Activated CD4-positive, alpha-beta T cell treated with anti-CD3 and anti-CD28 coated beads, Interleukin-2, amount 10 ng/mL, durations not matched to agents 7 days and 5 days (primary cell): ENCODE measurements at places on chromosomes 2 and 18.
A peak's percentile ranks its signal among the peaks of the same experiment; 100 is the strongest.

DNA sequence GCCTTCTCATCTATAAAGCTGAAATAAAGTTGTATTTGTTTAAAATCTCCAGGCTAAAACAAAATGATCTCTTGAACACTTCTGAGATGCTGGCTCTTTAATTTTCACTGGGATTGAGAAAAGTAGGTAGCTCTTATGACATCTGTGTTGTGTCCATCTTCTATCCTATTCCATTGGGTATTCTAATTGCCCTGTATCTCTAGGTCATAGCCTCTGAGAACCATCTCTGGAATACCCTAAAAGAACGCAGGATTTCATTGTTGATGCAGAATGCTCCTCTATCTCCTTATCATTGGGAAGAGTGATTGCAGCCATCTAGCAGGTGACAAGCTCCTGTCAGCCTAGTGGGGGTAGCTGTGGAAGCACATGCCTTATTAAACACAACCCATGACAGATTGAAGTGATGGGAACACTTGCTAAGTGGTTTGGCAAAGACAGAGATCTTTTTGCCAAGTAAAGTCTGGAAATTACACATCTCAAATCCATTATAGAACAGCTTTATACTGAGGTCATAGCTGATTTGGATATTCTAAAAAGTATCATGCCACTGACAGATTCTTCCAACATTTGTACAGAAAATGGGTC is 178.2 kb downstream of the TDRD15 start:
- no peak for DNase-seq

GRCh38 chr2:147657086-147658000 is 187.5 kb upstream of the ACVR2A start:
- DNase-seq = no peak

DNA sequence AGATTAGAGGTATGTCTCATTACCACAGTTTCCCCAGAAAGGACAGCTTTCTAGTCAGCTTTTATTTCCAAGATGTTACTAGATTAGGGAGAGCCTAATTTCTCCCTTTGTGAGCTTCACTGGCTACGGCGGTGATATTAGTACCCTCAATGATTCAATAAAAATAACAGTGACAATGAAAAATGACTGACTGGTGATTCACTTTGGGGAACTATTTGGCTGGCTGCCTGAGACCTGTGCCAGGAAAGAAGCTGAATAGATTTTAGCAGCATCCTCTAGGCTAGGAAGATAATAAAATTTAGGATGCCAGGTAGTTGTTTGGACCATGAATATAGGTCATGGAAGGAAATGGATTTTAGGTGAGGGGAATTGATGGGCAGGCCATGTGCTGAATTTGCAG is 178.7 kb downstream of the FMNL2 start:
- no peak for DNase-seq

DNA sequence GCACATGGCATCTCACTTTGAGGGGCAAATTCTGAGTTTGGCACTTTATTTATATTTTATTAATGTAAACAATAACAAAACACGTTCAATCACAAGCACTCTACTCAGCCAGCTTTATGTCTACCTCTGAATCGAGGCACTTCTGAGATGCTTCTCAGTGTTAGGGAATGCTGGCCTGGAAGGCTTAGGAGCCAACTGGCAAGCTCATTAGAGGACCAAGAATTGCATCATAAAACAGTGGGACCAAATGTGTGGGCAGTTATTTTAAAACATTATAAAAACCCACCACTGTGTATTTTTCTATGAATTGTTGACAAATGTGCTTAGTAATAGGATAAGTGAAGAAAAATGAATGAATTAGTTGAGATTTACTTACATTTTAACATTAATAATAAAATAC is 46.8 kb upstream of the SMIM21 start:
- DNase-seq = no peak

GRCh38 chr18:62387257-62387656 is 62.1 kb downstream of the TNFRSF11A start:
- DNase-seq = no peak

- no peak for DNase-seq
These were observed 25.5 kb downstream of the MARCHF4 start for GRCh38 chr2:216346781-216347180.

DNA sequence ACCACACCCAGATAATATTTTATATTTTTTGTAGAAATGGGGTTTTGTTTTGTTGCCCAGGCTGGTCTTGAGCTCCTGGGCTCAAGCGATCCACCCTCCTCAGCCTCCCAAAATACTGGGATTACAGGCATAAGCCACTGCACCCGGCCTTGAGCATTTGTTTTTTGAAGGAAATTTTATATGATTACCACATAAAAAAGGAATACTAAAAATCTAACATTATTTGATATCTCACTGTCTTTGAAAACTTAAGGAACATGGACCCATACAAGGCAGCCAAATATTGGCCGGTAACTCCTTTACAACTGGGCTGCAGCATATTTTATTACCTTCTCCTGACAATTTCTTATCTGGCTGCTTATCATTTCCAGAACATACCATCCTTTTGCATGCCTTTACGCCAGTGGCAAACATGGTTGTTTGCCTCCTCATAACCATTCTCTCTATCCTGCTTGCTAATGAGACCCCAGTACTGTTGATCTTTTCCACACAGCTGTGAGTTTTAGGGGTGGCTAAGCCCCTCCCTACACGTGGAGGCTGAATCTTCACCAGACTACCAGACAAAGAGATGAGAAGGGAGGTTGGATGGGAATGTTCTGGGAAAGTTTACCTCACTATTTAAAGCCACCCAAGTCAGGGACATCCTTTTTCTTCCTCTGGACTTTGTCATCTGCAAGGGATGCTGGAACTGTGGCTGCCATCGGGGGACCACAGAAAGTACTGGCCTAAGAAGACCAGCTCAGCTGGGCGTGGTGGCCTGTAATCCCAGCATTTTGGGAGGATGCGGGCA is 157.5 kb downstream of the TGIF1 start:
- no peak for DNase-seq

DNA sequence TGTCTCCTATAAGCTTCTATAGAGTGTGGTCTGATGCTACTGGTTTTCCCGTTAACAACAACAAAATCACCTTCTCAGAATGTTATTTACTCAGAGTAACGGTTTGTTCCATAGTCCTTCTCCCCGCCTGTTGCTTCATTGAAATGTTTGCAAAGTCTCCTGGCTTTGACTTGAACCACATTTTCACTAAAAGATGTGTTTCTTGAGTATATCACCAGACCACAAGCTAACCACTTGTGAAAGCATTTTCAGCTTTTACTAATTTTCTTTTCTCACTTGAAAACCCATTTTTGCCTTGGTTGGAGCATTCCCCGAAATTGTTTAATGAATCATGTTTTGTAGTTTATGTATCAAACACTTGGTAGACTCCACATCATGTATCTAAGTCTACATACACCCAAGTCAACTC is 121.2 kb downstream of the DPP4 start:
- DNase-seq = peak; percentile 69

DNA sequence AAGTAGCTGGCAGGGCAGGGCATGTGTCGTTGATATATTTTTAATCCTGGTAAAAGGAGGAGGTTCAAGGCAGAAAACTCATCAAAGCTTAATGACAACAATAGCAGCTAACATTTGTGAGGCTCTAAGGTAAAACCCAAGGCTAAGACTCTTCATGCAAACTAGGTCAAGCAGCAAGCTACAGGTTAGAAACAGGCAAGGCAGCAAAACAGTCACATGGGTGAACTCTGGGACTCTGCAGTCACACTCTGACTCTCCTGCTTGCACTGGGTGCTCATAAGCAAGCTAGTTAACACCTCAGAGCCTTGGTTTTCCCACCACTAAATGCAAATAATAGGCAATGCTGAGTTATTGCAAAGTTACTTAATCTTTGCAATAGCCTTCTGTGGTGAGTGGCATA is 7.9 kb downstream of the IL1RN start:
- DNase-seq = no peak

- no peak for DNase-seq
These were observed 1702.6 kb upstream of the LRRTM1 start for GRCh38 chr2:82007071-82007664.

- DNase-seq = no peak
These were observed 91.0 kb downstream of the ICA1L start for GRCh38 chr2:202780514-202781021.

DNA sequence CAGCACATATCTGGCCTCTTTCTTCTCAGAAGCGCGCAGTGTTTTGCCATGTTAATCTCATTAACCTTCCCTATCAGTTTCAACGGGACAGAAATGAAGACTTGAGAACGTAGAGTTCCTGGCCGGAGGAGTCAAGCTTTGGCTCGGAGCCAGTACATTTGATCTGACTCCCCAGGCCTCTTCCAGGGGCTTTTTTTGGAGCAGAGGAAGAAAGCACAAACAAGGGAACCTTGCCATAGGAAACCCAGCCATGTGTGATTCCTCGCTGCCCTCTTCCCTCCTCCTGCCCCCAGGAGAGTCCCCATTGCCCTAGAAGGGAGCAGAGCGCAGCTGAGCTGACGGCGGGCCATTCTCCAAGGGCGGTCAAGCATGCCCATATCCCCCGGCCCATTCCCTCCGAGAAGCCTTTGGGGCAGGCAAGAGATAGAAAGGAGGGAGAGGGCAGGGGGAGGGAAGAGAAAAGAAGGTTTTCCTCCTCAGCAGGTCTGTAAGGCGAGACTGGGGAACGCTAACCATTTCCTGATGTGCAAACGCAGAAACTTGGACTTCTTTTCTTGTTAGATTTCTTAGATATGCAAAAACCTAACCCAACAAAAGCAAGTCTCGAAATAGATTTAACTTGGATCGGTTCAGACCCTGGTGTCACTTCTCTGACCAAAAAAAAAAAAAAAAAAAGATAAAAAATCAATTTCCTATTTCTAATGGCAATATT is 63.7 kb upstream of the POU3F3 start:
- DNase-seq = no peak

GRCh38 chr18:52287151-52287550 is 52.8 kb upstream of the DCC start:
- DNase-seq = no peak

DNA sequence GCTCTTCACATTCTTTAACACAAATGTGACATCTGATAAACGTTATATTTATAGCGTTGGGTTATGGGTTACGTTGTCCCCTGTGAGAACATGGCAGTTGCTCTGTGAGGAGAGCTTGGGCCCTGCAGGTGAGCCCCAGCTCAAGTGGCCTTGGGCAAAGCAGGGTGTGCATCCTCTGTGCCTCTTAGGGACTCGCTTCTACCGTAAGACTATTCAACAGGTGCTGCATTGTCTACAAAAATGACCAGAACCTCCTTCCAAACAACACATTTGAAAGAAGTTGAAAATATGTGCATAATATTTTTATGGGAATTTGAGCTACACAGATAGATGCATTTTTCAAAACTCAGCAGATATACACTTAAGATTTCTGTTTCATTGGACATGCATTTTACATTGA is 16.4 kb upstream of the CHMP1B start:
- DNase-seq = no peak

- DNase-seq = peak; percentile 10
These were observed 151.0 kb upstream of the NDUFV2 start for GRCh38 chr18:8951491-8951890.

DNA sequence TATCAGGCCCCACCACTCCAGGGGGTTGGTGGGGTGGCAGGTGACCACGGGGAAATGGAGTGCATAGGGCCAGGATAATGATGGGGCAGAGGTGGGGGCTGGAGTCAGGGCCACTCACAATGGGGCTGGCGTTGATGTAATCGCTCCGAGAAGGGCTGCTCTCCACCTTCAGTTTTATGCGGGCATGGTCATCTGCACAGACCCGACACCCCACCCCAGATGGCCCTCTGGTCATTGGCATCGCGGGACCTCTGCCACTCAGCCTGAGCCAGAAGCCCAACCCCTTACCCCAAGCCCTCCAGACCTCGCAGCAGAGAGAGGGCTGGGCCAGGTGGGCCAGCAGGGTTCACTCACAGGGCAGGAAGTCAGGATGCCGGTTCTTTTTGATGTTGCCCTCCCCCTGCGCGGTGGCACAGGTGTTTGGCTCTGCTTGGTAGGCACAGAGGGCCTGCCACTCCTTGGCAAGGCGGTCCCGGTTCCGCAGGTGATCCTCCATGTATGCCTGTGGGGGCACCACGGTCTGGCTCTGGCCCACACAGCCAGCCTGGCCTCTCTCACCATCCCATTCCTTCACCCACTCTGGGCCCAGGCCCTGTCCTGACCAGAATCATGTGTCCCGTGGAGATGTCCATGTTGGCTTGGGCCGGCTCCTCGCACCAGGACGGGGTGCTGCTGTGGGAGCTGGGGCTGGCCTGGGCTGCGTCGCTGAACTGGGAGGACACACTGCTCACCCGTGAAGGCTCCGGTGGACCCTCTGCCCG is 12.4 kb downstream of the PTPRN start:
- peak; percentile 17 for DNase-seq

- DNase-seq = no peak
These were observed 109.8 kb downstream of the DDX1 start for GRCh38 chr2:15701341-15701907.

DNA sequence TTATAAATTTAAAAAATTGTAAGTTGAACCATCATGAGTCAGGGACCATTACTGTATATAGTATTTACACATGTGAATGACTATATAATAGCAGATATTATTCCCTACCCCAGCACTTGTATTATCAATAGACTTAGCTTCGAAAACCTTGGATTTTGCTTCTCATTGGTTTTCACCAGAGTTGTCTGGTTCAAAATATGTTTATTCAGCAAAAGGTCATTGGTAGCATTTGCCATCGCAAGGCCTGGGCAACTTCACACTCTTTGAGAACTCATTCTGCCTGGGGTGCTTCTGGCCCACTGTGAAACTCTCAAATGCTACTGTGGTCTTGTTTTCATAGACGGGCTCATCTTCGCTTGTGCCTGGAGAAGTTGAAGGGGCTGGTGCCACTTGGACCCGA is 20.1 kb downstream of the MXD1 start:
- DNase-seq = no peak

- DNase-seq = no peak
These were observed 6.8 kb upstream of the SNED1 start for GRCh38 chr2:240991378-240992263.

GRCh38 chr18:12398625-12399024 is 9.1 kb upstream of the PRELID3A start:
- DNase-seq = no peak

GRCh38 chr18:75047240-75047961 is 161.5 kb downstream of the PTGR3 start:
- DNase-seq = no peak

DNA sequence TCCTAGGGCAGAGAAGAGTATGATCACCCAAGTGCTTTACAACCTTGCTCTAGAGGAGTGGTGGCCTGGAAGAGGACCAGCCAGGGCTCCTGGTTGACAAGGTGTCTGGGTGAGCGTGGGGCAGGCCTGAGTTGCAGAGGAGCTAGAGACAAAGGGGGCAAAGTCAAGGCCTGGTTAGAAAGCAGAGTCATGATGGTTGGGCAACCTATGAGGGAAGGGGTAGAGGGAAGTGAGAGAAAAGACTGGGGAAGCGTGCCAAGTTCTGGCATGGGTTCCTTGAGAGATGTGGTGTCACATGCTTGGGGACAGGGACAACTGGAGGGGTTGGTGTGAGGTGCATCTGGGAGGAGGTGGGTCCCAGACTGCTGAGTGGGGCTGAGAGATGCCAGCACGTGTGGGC is 13.5 kb downstream of the ZFP36L2 start:
- DNase-seq = no peak

DNA sequence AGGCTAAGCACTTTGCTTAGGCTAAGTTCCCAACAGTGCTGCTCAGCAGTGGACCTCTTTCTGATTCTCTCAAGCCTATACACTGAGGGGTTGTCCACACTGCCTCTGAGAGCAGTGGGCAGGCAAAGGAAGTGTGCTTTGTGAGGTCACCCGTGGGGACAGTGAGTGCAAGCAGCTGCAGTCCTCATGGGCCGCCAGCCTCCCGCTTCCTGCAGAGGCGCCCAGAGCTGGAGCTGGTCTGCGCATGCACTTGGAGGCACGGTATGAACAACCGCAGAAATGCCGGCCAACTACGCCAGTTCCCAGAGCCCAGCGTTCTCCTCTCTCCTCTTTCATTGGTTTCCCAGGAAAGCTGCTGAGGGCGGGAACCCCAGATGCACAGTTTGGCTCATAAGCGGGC is 149.5 kb upstream of the DLX2 start:
- no peak for DNase-seq
